ENCODE measurements at places on chromosomes 13 and 19.
A peak's percentile ranks its signal among the peaks of the same experiment; 100 is the strongest.

DNA sequence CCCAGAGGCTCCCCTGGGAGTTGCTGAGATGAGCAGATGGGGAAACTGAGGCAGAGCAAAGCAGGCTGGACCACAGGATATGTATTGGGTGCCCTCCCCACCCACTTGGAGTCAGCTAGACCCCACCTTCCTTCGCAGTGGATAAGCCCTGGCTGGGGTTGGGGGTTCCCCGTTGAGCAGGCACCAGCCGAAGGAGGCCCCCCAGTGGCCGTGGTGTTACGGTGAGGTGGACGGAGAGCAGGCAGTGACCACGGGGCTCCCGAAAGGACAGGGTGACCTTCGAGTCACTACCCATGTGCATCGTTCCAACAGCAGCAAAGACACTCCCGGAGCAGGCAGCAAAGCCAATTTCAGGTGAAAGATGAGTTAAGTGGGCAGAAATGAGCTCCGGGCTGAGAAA is 62.4 kb upstream of the ADGRE5 start:
- no peak for DNase-seq

- DNase-seq = peak; percentile 76
Observed at GRCh38 chr19:13986348-13986904, 19.7 kb downstream of the RFX1 start.

DNA sequence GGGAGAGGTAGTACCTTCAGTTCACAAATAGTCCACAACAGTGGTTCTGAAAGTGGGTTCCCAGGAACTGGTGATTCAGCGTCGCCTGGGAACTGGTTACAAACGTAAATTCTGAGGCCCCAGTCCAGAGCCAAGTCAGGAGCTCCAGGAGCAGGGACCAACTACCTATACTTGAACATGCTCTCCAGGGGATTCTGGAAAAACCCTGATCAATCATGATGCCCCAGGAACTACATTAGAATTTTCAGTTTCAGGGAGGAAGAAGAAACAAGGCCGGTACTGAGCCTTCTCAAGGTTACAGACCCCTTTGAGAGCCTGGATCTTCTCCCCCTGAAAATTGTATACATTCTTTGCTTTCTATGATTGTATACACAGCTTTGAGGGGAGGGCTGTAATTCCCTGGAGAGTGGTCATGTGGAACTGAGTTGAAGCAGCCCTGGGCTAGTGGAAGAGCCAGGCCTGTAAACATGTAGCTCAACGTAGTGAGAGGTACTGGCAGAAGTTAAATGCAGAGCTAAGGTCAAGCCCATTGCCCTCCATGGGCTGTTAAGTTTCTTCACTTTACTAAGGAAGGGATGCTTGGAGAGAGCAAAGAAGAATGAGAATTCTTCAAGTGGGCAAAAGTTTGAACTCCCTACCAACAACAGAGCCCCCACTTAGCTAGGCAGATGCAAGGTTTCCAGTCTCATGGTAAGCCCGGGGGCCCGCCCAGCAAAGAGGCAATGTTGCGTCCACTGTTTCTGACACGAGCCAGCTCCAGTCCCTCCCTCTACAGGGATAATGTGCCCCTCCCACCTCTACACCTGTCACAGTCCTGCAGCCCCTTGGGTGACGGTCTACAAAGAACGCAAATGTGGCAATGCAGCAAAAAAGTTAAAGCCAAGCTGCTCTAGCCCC is 17.0 kb downstream of the DOCK9 start:
- DNase-seq = no peak

DNA sequence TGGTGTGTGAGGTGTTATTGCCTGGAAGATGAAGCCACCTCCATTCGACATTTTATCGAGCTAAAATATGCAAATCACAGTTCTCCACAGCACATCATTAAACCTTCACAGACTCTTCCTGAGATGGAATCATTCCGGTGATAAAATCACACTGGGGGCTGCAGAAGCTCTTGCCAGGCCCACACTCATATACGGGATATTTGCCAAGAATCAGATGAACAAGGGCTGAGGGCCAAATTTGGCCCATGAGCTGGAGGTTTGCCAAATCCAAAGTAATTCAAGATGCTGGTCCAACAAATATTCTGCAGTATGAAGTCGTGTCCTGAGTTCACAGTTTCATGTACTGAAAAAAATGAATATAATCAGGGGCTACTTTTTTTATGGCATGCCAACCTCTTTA is 16.7 kb upstream of the RXFP2 start:
- DNase-seq = no peak

DNA sequence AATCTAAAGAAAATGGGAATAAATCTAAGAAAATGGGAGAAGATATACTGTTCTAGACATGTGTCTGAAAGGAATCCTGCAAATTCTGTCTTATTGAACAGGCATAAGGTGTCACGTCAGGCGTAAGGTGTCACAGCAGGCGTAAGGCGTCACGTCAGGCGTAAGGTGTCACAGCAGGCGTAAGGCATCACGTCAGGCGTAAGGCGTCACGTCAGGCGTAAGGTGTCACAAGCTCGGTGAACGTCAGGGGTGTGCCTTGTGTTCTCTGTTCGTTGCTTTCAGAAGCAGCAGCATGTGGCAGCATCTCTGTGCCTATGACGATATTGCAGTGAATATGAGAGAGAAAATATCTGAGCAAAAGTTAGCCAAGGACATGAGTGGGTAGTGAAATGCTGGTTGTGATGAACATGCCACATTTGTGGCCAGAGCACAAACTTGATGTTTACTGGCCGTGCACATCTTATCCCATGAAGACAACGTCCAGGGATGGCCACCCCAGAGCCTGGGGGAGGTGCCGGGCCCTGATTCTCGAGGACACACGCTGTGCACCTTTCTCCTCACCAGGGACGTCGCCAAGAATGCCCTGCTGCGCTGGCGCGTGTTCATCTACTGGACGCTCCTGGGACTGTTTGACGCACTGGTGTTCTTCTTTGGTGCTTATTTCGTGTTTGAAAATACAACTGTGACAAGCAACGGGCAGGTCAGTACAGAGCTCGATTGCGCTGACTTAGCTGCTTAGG is 107.0 kb upstream of the MCF2L start:
- no peak for DNase-seq

DNA sequence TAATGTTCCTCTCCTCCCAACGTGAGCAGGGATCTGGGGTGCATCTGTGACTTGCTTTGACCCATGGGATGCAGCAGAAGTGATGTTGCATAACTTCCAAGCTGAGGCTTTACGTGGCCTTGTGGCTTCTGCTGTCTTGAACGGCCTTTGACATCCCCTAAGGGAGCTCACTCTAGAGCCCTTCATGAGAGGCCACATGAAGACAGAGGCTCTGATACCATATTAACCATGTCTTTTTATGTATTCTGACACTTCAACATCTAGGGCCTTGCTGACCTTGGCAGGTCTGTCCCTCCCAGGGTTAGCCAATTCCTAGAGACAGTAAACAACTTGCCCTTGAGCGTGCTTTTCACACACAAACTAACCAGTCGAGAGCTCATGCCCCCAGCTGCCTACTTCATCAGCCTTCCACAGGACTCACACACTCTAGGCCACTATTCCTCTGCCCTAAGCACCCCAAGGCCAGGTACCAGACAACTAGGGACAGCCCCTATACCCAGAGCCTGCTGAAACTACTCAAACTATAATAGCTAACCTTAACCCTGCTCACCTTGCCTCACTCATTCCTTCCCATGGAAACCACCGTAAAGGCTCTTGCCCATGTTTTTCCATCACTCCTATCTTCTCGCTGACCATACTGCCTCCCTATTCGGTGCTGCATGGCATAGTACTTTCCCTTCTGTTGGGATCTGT is 45.4 kb downstream of the CCDC70 start:
- DNase-seq = no peak
